CD4-positive, alpha-beta T cell treated with Interleukin-17A for 4 hours (primary cell): ENCODE measurements at places on chromosomes 6 and 20.

GRCh38 chr6:401239-401993 is 9.9 kb downstream of the IRF4 start:
- no peak for DNase-seq

GRCh38 chr20:20465252-20465651 is 97.3 kb downstream of the INSM1 start:
- no peak for DNase-seq

- peak; percentile 7 for DNase-seq
Measured at GRCh38 chr6:161226009-161226964, 47.6 kb downstream of the AGPAT4 start.

GRCh38 chr20:56179051-56179450 is 69.5 kb upstream of the MC3R start:
- DNase-seq = no peak

DNA sequence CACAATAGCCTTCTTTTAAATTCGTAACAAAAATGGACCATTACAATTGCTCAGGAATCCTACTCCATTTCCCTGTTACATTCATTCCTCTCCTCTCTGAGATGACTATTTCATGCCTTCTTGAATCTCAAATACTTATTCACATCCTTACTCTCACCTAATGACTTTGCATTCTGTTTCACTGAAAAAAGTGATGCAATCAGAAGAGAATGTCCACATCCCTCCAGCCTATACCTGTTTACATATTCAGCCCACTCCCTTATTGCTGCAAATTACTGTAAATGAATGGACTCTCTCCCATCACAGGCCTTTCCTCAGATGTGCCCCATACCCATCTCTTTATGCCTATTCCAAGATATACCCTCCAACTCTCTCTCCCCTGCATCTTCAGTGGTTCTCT is 8.6 kb downstream of the TAAR1 start:
- no peak for DNase-seq

DNA sequence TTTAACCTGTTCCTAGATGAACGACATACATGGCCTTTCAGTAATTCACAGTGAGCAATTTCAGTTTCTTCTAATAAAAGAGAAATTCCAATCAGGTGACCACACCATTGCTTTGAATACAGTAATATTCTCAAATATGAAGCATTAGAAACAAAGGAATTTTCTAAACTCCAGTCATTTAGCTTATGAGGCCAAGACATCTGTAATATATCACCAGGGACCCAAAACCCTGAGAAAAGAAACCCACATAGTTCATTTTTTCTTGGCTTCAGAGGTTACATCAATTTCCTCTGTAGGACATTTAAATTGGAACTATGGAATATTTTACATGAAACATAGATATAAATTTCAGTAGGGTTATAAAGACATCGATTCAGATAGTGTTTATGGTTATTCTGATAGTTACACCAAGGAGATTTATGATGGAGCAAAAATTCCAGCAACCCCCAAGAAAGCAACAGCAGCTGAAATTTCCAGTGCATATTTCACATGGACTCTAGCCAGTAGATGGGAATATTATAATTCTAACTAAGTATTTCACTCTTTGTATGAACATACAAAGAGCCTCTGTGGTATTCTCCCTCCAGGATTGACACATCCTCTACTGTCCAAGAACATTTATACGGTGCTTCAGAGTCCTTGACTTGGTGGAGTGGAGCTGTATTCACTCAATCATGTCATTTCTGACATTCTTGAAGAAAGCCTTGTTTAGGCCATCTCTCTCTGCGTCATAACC is 82.9 kb downstream of the ADGRG6 start:
- DNase-seq = no peak

GRCh38 chr6:100235631-100236030 is 229.1 kb downstream of the SIM1 start:
- no peak for DNase-seq

DNA sequence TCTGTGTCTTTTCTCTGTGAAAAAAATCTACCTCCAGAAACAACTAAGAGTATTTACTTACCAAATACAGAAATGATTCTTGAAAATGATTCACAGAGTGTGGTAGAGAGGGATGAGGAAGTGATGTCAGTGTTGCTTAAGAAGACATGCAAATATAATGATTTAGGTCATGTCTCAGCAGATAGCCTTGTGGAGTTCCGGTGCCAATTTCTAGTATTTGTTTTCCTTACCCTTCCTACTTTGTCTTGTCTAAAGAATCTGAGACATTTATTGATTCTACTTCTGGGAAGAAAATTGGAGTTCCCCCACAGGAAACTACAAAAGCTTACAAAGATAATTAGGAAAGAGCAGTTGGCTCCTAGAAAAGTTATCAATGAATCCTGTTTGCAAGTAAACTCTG is 68.8 kb downstream of the GJA1 start:
- DNase-seq = no peak

- peak; percentile 64 for DNase-seq
Measured at GRCh38 chr6:26327450-26328264, 37.3 kb upstream of the BTN3A2 start.

DNA sequence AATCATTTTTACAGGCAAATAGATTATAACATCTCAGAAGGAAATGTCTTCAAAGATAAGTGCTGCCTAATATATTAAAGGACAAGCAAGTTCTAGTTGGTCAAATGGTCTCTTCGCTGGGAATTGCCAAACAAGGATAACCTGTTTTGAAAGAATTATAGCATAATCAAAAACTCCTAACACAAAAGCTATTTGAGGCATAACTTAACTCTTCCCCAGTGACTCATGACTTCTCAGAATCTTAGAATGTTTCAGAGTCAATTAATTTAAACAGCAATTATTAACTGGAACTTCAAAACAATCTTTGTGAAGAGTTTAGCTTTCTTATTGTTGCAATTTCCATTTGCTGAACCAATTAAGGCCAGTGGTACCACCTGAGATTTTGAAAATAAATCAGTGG is 126.6 kb downstream of the MTFR2 start:
- no peak for DNase-seq

- no peak for DNase-seq
Measured at GRCh38 chr20:49859807-49860206, 47.2 kb downstream of the SLC9A8 start.

DNA sequence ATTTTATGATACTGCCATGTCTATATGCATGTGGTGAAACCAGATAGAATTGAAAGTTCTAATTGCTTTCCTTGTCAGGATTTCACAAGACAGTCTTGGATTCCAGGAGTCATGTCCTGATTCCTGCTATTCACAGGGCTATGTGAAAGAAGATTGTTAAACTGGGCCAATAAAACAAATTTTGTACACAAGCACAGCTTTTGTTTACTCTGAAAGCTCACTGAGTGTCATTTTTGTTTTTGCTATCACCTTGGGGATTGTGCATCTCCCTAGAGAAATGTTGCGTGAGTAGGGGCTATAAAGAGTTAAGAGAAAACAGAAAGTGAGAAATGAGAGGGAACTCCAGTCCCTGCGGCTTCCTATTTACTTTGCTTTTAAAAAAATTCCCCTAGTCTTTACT is 627.5 kb downstream of the PKHD1 start:
- no peak for DNase-seq

GRCh38 chr20:49570828-49571552 is 3.1 kb upstream of the PTGIS start:
- no peak for DNase-seq

- no peak for DNase-seq
Measured at GRCh38 chr6:130771741-130772140, 55.5 kb upstream of the SMLR1 start.

GRCh38 chr6:167428664-167429333 is 103.9 kb downstream of the TTLL2 start:
- DNase-seq = no peak

- DNase-seq = no peak
Measured at GRCh38 chr6:44704240-44705150, 317.0 kb downstream of the CDC5L start.

DNA sequence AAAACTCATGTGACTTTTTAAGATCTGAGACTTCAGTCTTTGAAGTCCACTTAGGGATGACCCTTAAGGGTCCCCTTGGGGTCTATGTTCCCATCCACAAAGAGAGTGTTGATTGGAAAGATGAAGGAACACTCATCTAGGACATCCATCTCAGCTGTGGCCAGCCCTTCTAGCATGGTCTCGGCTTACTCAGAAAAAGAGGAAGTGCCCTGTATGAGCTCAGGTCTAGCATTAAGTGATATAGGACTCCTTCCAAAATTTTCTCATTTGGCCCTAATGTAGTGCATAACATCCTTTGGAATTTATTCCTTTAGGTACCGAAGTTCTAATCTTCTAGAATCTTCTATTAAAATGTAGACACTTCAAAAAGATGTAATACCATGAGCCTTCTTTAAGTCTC is 77.4 kb downstream of the NDUFAF5 start:
- DNase-seq = no peak

DNA sequence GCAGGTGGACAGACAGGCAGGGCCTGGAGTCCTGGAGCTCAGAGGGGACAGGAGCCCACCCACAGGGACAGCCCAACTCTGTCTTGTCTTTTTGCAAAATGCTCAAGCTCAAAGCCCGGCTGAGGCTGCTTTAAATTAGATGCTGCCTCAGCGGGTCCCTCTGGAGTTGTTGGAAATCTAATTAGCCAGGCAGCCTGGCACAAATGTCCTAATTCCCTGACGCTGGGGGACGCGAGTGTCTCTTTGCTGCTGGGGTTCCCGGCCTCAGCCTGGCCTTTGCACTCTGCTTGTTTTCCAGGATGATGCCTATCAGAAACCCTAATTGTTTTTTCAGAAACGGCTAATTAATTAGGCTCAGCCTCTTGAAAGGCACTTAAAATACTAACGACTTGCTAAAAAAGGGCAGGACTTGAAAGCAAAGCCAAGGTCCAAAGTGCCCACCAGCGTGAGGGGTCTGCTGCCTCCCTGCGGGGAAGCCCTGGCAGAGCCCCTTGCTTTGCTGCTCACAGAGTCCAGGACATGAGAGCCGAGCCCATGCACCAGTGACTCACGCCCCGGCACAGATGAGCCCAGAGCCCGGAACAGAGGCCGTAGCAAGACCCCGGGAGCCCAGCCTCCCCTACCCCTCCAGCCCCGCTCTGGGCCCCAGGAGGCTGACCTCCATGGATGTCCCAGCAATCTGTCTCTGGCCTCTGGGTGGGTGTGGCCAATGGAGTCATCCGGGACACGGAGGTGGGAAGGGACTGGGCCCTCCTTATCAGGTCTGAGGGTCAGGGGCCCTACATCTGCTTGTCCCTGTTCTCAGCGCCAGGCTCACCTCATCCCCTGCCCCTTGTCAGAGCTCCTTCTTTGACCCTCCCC is 46.0 kb upstream of the BHLHE23 start:
- DNase-seq = no peak

GRCh38 chr6:2944405-2945152 is 26.8 kb downstream of the SERPINB6 start:
- DNase-seq = no peak

GRCh38 chr20:63097336-63097831 is 90.6 kb upstream of the BHLHE23 start:
- no peak for DNase-seq

GRCh38 chr20:47271046-47271615 is 85.4 kb downstream of the ZMYND8 start:
- DNase-seq = no peak

DNA sequence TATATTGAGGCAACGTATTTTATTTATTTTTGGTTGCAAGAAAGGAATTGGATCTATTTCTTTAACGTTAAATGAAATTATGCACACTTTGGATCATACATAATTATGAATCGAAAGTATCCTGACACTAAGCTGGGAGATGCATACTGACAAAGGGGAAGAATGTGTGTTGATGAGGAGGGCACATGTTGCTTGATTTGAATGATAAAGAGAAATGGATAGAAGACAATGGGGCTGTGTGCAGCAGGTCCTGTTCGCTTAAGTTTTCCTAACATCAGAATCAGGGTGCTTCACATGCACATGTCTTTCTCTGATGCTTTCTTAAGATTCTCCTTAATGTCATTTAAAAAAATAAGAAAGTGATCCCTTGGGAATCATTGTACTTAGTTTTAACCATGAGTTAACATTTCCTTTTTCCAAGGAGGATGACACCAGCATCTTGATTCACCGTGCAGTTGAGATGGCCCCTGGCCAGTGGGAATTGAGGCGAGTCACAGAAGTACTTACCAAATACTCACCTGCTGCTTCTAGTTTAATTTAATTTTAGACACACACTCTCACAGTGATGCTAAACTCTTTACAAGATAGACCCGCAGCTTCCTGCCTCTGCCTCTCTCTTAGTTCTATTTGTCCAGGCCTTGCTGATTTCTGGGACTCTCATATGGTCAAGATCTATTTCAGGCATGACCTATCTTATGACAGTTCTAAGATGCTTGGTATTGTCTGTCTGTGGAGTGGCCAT is 116.5 kb downstream of the CLIC5 start:
- DNase-seq = no peak

GRCh38 chr6:68211242-68211795 is 423.8 kb upstream of the ADGRB3 start:
- DNase-seq = no peak

GRCh38 chr6:437037-437392 is 45.5 kb downstream of the IRF4 start:
- no peak for DNase-seq

DNA sequence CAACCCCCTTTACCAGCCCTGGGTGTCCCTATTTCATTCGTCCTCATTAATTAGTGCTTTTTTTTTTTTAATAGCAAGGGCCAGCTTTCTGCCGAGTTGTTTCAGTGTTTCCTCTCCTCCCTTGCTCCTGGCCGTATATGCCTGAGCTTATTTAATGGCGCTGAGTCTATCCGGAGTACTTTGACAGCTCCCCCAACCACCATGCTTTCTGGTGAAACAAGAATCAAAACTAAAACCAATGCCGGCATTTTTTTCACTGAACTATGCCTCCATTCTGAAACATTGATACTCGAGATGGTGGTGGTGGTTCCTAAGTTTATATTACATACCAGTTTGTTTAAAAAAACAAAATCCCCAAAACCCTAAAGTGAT is 1.2 kb downstream of the DCBLD1 start:
- peak; percentile 8 for DNase-seq

GRCh38 chr6:29146179-29146578 is 24.5 kb upstream of the OR2J2 start:
- DNase-seq = no peak

DNA sequence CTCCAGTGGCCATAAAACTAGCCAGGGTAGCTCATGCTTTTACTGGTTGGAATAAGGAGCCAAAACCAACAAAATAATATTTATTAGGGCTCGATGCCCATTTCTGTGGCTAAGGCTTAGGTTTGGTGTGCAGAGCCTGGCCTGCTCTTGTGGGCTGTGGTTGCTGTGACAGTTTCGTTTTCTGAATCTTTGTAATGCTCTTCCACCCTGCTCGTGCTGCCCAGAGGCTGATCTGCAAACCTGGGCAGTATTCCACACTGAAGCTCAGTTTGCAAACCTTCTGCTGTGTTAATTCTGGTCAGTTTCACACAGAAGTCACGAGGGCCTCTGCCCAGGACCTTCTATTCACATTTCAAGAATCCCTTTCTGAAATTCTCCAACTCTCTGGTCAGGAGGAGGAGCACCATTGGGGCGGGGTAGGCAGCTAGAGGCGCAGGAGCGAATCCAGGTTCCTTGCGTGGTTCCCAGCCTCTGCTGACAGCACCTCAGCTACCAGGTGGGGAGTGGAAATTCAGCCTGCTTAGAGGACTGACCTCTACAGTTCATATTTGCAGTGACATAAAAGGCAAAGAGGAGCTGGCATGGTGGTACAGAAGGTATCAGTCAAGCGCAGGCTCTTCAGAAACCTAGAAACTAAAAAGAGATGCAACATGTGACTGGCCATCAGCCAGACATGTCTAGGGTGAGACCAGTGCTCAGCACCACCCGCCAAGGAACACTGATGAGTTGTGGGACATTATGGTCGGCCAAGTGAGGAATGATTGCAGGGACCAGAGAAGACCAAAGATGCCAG is 14.3 kb upstream of the C20orf144 start:
- no peak for DNase-seq
